ENCODE measurements at places on chromosomes 1 and 21. TPM values are rescaled to one million over a fixed set of nuclear protein-coding genes. Genes with fewer than 3 reads are reported as not detected.

- peak overlapping the region; percentile 99 for H3K27ac ChIP-seq
- peak overlapping the region; percentile 89 for H3K4me3 ChIP-seq
- no peaks in the 10 kb centered on the region for H3K36me3 ChIP-seq
- peak; percentile 86 for DNase-seq
- H3K27me3 ChIP-seq, result no peaks in the 10 kb centered on the region
These were observed 553 bp downstream of the TTC3 start for GRCh38 chr21:37073417-37074196.

- no peaks in the 10 kb centered on the region for H3K4me1 ChIP-seq
- no peak overlapping the region for H3K27ac ChIP-seq
- H3K4me3 ChIP-seq, result no peak overlapping the region
These were observed 126.1 kb upstream of the CACHD1 start for GRCh38 chr1:64343823-64344190.

GRCh38 chr1:190864013-190864641 lies 386.5 kb upstream of the BRINP3 start:
- no peak overlapping the region for H3K27ac ChIP-seq
- DNase-seq, result no peak
- no peaks in the 10 kb centered on the region for H3K36me3 ChIP-seq

GRCh38 chr21:36425286-36425685 lies 40.1 kb downstream of the CHAF1B start:
- H3K4me3 ChIP-seq, result no peak overlapping the region
- no peaks in the 10 kb centered on the region for H3K36me3 ChIP-seq
- DNase-seq, result no peak
- peaks cover 7% of the 10 kb centered on the region for H3K4me1 ChIP-seq

The GNG12 gene
- 45.6 TPM for total RNA-seq

The PER3 gene
- 36.1 TPM for total RNA-seq

The TFAP2E gene
- 0.27 TPM for total RNA-seq

The ATXN7L2 gene
- total RNA-seq, result 2.0 TPM

The EFNA4 gene
- total RNA-seq, result 5.0 TPM

All from sigmoid colon (tissue), 7 donors.